Stimulated activated CD4-positive, alpha-beta T cell treated with anti-CD3 and anti-CD28 coated beads, Interleukin-4, amount 100 ng/mL, for 1 hour (primary cell): ENCODE measurements at places on chromosomes 7 and 10.

DNA sequence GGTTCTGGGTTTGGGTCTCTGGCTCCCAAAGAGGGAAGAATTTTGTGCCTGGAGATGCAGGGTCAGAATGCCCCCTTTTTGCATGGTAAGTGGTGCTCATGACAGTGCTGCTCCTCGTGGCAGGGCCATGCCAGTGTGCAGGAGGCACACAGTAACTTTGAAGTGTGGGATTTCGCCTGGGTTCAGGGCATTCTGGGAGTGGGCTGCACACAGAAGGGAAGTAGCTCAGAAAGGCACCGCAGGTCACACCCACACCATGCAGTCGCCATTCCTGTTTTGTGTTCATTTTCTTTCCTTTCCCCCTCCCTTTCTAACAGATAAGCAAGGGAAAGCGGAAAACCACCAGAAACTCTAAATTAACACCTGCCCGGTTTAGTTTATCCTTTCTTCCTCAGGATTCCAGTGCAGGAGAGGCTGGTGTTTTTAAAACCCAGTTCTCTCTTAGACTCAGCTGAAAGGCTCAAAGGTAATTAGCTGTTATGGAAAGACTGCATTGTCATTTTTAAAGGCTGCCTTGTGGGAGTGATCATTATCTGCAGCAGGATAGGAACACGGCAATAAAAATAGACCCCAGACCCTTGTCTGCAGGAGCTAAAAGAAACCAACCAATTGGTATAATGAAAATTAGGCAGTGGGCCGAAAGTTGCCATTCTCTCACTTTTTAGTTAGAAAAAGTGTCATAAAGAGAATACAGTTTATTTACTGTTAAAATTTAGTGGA is 50.2 kb downstream of the EEPD1 start:
- no peak for DNase-seq

DNA sequence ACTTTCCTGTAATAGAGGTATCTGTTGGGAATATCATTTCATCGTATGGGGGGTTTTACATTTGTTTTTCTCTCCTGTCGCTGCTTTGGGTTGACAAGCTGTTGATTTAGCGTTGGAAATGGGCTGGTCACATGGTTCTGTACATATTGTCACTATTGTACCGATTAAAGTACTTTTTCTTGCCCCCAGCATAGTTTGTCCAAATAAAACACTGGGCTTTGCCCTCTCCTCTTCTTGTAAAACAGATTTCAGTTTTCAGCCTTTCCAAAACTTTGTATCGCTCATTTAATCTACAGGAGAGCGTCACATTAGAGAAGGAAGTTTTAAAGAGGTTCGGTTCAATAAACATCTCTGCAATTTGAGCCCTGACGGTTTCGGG is 4.0 kb downstream of the BMI1 start:
- no peak for DNase-seq

DNA sequence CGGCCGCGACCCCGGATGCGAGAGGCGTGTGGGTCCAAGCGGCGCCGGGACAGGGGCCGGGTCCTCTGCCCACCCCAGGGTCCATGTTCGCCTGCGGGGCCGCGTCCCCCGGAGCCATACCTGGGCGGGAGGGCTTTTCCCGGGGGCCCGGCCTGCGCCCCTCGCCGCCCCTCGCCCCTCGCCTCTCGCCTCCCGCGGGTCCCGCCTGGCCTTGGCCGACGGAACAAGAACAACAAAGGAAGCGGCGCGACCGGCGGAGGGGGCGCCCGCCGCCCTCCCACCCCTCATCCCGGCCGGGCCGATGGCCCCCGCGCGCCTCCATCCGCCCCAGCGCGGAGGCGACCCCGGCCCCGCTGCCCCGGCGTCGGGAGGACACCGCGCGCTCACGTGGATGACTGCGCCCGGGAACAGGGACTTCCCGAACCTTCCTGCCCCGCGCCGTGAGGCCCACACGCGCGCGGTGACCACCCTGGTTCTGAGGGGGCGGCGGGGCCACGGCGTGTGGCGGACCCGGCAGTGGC is 348.2 kb downstream of the DNAJB6 start:
- no peak for DNase-seq

DNA sequence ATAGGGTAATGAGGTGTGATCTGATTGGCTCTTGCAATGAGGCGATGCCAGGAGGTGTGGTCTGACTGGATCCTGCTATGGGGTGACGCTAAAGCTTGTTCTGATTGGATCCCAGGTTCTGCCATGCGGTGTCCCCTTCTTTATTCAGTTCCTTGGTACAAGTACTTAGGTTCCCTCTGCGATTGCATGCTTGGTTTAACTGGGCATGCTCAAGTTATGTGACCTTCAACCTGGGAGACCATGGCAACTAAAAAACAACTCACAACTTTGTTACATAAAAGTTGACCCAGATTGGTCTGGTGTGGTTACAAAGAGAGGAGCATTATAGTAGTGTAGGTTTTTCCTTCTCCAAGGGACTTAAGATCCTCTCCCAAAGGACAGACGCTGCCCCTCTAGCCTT is 49.5 kb upstream of the DNAJC1 start:
- DNase-seq = no peak

- DNase-seq = no peak
Measured at GRCh38 chr10:121138112-121138860, 287.1 kb downstream of the WDR11 start.

DNA sequence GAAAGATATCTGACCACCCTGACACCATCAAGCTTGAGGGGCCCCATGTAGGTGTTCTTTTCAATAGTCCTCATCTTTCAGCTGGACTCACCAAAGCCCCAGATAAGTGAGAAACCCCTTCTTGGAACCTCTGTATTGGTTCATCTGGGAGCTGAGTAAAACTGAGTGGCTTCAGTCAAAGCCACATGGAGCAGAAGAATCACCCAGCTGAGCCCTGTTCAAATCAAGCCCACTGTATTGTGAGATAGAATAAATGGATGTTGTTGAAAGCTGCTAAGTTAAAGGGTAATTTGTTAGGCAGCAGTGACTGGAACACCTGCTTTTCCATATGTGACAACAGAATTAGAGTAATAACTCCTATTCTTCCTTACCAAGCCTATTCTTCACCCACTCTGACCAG is 64.8 kb upstream of the SDK1 start:
- DNase-seq = no peak

- DNase-seq = no peak
Measured at GRCh38 chr10:74063256-74063655, 65.3 kb downstream of the VCL start.

- no peak for DNase-seq
Measured at GRCh38 chr10:50346942-50347341, 95.6 kb upstream of the ASAH2 start.

- no peak for DNase-seq
Measured at GRCh38 chr7:63113713-63114285, 884.9 kb upstream of the ZNF722 start.

GRCh38 chr10:11014671-11015445 is 2.8 kb upstream of the CELF2 start:
- DNase-seq = no peak

DNA sequence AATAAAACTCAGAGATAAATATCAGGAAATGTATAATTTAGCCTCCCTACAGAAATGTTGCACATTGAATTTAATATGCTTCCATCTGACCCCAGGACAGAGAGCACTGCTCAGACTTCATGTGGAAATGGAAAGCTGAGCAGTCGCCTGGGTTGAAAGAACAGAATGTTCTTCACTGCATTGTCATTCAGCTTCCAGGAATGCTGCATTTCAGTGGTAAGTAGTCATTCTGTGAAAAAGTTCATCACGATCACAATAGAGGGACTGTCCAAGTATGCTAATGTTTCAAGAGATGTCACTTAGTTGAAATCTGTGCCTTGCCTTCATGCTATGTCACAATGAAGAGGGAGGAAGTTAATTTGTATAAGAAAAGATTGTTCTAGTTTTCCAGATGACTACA is 147.3 kb downstream of the NRCAM start:
- DNase-seq = no peak

GRCh38 chr10:1085258-1085657 is 29.1 kb downstream of the WDR37 start:
- no peak for DNase-seq

- no peak for DNase-seq
Measured at GRCh38 chr7:44727158-44727936, 21.3 kb upstream of the ZMIZ2 start.

DNA sequence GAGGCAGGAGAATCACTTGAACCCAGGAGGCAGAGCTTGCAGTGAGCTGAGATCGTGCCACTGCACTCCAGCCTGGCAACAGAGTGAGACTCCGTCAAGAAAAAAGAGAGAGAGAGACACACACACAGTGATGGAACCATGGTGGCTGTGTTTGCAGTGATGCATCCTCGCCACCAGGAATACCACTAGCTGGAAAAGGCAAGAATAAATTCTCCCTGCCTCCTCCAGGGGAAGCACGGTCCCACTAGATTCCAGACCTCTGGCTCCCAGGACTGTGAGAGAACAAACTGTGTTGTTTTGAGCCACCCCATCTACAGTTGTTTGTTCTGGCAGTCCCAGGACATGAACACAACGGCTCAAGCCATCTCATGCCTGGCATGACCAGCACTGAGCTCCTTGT is 320.3 kb upstream of the FOXK1 start:
- DNase-seq = no peak

DNA sequence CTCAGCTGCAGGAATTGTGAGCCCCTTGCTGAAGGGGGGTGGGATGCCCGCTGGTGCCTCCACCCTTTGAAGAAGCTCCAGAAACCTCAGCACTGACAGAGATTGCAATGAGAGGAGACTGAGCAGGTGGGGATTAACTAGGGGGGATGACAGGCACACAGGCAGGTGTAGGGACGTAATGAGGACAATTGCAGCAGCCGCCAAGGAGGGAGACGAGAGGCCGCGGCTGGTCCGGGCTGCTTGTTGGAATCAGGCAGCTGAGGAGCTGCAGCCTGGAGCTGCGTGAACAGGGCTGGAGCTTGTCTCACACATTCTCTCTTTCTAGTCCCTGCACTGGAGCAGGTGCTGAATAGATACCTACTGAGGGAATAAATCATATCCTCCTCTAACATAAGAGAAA is 122.0 kb upstream of the TCERG1L start:
- no peak for DNase-seq

GRCh38 chr7:38585572-38586354 is 45.4 kb downstream of the AMPH start:
- DNase-seq = no peak
